ENCODE measurements at places on chromosomes 2 and 18.

GRCh38 chr2:45040786-45041185, 31.5 kb upstream of the SIX2 start:
- DNase-seq, result no peak

DNA sequence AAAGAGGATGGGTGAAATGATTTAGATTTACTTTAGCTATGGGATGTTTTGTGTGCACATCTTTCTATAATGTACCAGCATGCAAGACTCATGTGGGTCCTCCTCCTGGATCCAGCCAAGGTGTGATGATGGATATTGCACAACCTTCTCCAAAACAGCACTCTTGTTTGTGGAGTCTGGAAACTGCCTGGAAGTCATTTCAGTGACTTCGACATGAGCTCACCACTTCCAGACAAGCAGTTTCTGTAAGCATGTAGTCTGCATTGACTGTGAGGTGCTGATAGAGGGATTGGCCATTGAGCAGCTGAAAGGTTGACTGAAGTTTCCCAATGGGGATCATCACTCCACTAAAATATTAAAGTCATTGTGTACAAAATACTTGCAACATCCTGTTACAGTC, 154.0 kb downstream of the TRIB2 start:
- DNase-seq, result no peak

GRCh38 chr2:241150660-241151530, 628 bp downstream of the PPP1R7 start:
- no peak for DNase-seq

- DNase-seq, result no peak
These were observed 751 bp upstream of the NMI start for GRCh38 chr2:151289972-151290866.

- no peak for DNase-seq
These were observed 273.8 kb downstream of the TRIB2 start for GRCh38 chr2:12990523-12990922.

- no peak for DNase-seq
These were observed 111.2 kb upstream of the NOSTRIN start for GRCh38 chr2:168691221-168691620.

- DNase-seq, result no peak
These were observed 185.1 kb downstream of the SCG2 start for GRCh38 chr2:223416815-223417610.

GRCh38 chr18:25058521-25058920, 293.4 kb downstream of the ZNF521 start:
- DNase-seq, result no peak

DNA sequence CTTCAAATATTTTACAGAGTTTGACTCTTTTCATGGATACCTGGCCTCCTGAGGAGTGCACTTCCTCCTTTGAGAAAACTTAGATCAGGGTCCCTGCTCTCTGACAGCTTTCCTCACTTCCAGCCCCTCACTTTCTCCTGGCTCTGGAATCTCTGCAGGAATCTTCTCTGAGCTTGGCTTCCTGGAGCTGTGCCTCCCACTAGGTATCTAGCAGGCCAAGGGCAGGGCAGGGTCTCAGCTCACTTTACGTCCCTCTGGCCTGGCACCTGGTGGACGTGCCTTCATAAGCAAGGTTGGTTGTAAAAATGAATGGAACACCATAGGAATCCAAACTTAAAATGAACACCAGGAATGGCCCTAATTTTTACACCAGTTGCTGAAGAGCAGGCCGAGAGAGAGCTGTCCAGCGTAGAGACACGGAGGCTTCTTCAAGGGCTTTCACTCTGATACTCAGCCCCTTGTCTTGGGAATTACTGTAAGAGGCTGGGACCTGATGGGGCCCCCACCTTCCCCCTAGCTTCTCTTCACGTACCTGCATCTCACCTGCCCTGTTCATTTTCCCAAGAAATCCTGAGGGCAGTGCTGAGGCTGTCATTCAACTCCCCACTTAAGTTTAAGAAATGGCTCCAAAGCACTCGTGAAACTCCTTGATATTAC, 426.9 kb upstream of the ID2 start:
- no peak for DNase-seq

GRCh38 chr2:143422681-143423080, 293.5 kb downstream of the ARHGAP15 start:
- DNase-seq, result no peak

GRCh38 chr2:88061295-88061694, 5.7 kb upstream of the KRCC1 start:
- DNase-seq, result no peak

DNA sequence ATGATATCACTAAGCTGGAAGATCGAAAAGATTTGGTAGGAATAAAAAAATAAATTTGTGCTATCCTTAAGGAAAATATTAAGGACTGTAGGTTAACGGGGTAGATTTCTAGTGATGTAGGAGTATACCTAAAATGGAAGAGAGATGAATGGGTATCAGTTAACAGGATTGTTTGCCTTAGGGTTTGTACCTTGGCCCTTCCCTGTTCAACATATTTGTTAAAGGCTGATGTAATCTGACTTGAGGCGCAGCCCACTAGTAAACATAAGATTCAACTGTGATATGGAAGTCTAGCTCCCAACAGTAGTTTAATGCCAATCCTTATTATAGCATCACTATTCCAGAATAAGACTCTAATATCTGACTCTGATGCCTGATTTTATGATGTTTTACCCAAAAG, 685.2 kb downstream of the DCC start:
- no peak for DNase-seq

Measured in stimulated activated CD4-positive, alpha-beta T cell treated with anti-CD3 and anti-CD28 coated beads, Interleukin-1b, Interleukin-23, amount 100 ng/mL, for 24 hours (primary cell).